Activated T-helper 1 cell treated with Interleukin-2 at 50 U/mL for 16 hours (primary cell): ENCODE measurements at places on chromosomes 3 and 15.

DNA sequence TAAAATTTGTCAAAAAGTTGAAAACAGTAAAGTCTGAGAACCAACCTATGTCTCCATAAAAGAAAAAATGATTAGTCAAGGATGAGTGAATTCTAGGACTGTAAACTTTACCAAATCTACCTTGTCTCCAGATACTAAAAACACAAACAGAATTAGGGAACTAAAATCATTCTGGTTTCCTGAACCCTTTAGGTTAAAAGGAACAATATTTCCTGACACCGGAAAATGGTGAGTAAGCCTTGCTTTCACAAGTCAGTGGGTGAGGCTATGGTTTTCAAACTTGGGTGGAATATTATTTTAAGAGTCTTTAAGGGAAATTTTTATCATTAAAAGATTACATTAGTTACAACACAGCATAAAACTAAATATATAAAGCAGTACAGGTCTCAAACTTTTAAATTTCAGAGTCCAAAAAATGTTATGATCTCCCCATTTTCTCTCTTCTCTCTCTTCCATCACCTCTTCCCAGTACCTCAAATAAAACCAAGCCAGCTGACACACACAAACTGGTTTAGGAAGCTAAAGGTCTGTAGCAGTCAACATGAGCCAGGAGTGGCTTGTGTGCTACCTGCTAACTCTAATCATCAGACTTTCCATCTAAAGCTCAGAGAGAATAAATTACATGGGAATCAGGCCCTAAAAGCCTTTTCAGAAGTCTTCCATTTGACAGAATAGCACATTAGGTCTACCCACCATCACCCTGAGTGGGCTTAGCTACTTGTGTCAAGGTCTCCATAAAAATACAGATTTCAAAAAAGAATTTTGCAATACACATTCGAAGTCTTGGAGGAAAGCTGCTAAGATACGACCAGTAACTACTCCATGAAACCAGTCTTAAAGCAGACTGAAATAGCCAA, 2.2 kb downstream of the SLC12A6 start:
- no peak for DNase-seq

DNA sequence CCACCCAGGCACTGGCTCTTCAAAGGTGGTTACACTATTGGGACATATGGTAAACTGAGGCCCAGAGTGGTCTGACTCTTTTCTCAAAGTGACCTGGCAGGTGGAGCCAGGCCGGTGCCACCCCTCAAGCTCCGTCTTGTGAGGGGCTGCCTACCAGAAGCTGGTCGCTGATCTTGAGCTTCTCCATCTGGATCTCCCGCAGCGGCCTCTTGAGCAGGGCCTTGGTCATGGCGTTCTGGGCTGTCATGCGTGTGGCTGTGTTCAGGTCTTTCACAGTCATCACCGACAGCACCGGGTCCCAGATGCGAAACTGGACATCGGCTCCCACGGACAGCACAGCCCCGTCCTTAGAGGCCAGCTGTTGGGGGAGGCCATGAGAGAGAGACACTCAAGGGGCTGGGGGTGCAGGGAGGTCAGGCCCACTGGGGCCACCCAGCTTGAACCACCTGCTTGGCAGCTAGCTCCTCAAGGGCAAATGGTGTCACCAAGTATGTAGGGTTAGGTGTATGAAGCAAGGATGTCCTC, 3.6 kb downstream of the STOML1 start:
- DNase-seq = no peak

DNA sequence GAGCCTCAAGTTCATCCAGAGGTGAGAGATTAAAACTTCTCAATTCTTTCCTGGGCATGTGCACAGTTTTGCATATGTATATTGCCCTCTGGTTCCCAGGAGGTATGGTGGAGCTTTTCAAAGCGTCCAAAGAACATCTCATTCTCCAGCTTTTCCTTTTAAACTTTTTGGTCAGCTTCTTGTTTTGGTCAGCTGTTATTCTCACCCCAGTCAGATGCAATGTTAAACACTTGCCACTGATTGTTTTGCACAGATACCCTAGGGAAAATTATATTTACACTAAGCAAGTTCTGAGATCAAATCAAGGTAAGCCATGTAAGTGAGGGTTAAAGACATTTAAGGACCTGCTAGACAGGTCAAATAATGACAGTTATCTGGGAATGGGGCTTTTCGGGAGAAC, 261.3 kb downstream of the EDEM1 start:
- no peak for DNase-seq

GRCh38 chr3:72259755-72260587, 475.0 kb upstream of the PROK2 start:
- DNase-seq = no peak

GRCh38 chr3:2156244-2156847, 57.7 kb downstream of the CNTN4 start:
- DNase-seq = no peak

DNA sequence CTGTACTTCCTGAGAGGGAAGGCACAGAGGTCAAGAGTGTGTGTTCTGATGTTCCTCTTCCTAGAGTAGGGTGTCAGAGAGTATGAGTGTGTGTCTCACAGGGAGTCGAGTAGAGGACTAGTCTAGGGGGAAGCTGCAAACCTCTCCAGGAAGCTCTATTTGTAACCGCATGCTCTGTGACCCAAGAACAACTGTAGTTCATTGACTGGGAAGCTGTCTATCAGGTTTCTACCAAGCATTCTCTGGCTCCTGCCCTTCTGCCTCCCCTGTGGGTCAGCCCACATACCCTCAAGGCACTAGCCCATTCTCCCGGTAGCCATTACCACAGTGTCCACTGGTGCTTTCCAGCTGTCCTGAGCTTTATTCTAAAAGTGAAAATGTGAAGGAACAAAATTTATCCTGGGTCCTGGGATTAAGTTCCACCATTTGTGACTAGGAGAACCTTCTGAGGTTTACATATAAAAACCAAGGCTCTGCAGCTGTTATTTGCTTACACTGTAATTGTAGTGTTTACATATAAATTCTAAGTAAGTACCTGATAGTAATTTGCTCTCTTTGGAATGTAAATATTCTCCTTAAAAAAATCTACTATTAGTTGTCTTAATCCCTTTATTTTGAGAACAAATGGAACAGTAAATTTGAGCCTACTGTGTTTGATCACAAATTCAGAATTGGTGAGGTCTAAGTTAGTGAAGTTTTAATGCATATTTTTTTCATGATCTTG, 40.7 kb downstream of the MYRIP start:
- no peak for DNase-seq

GRCh38 chr3:50418850-50419249, 59.5 kb upstream of the TMEM115 start:
- no peak for DNase-seq
